ENCODE measurements at places on chromosomes 5 and 9.

DNA sequence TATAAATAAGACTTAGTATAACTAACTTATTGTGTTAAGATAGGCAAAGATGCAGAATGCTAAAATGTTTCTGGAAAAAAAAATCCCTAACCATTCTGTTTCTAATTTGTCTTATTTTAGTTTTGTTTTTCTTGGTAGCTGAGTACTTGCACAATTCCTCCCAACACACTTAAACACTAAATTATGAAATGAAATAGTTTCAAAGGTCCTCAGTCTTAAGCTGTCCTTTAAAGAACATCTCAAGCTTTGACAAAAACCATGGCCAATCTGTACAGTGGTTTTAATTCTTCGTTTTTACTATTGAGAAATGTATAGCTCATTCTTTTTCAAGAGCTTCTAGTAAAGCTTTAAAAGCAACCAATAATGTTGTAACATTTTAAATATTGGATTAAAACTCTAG is 171.5 kb downstream of the EDIL3 start:
- DNase-seq, result no peak

GRCh38 chr5:150553402-150553801 is 45.5 kb downstream of the NDST1 start:
- no peak for DNase-seq

GRCh38 chr9:6924149-6924548 is 166.4 kb downstream of the KDM4C start:
- no peak for DNase-seq

DNA sequence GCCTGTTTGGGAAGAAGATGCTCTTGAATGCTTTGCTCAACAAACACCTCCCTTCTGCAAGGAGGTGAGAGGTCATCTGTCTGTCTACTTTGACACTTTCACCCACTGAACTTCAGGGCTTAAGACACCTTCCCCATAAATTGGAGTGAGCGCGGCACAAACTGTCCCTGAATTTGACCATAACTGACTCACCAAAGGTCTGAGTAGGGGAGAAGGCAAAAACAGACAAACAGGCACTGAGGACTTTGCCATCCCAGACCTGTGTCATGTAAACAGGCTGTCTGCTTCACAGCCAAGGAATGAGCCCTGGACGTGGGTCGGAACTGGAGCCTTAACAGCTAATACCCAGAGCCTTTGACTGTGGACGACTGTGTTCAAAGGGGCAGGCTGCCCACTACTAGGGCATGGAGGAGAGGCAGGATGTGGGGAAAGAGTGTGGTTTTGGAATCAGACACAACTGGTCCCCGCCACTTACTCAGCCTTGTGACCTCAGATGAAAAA is 320.9 kb upstream of the KLF4 start:
- DNase-seq, result no peak

GRCh38 chr5:167294882-167295680 is 996.4 kb upstream of the WWC1 start:
- DNase-seq, result no peak

DNA sequence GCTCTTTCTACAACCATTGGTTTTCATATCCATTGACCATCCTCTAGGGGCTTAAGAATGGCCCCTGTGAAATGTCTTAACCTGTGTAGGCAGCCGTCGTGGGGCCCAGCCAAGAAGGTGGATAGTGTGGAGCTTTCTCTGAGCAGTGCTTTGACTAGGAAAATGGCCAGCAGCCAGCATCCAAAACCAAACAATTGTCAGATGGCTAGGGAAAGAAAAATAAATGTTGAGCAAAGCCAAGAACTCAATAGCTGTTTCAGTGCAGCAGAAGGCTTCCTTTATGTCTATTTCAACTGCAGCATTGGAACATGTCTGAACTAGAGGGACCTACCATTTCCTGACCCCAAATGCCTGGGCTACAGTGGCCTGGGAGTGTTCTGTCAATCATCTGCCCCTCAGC is 374.9 kb downstream of the TLE4 start:
- DNase-seq, result no peak

DNA sequence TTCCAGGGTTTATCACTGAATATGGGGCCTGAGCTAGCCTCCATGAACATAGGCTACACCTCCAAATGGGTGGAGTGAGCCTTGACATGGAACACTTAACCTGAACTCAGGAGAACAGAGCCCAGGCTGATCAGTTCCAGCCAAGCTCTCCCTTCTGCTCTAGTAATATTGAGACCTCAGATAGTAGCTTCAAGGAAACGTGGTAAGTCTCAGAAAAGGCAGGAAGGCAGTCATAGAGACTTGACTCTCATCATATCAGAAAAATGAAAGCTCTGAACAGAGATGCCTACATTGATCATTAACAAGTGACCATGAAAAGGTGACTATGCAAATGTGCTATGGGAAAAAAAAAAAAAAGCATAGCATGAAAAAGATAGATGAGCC is 40.5 kb upstream of the MYO10 start:
- no peak for DNase-seq

DNA sequence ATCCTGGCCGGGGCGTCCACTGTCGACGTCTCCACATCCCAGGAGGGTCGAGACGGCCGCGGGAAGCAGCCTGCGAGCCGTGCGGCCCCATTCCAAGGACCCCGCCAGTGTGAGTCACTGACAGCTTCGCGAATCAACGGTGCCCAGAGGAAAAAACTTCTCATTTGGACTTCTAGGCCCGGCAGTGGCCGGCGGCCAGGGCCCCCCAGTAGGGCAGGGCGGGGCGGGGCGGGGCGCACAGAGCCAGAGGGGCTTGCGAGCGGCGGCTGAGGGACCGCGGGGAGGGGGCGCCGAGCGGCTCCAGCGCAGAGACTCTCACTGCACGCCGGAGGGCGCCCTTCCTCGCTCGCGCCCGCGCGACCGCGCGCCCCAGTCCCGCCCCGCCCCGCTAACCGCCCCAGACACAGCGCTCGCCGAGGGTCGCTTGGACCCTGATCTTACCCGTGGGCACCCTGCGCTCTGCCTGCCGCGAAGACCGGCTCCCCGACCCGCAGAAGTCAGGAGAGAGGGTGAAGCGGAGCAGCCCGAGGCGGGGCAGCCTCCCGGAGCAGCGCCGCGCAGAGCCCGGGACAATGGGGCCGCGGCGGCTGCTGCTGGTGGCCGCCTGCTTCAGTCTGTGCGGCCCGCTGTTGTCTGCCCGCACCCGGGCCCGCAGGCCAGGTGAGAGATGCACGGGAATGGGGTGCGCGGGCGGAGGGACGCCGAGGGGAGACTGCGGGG is at the start of gene F2R:
TSS of gene F2R (plus strand) at position 391 of the 720 bp plus-strand sequence. CDS start at position 573, 182 bp downstream.
- DNase-seq, result peak; percentile 74

- no peak for DNase-seq
Measured at GRCh38 chr5:179923436-179923835, 15.7 kb upstream of the TBC1D9B start.

DNA sequence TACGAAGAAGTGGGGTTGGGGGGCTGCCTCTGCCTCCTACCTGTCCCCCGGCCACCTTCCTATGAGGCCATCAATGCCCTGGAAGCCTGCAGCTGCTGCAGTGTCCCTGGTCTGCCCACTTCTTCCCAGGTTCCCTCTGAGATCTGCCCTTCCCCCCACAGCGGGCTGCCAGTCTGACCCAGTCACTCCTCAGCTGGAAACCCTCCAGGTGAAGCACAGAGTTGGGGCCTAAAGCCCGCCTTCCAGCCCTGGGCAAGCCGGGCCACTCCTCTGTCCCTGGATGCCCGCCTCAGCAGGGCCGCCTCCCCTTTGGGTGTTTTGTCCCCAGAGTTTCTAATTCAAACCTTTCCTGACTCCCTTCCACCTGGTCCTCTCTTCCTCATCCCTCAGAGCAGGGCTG is 137.0 kb downstream of the RXRA start:
- DNase-seq, result no peak

DNA sequence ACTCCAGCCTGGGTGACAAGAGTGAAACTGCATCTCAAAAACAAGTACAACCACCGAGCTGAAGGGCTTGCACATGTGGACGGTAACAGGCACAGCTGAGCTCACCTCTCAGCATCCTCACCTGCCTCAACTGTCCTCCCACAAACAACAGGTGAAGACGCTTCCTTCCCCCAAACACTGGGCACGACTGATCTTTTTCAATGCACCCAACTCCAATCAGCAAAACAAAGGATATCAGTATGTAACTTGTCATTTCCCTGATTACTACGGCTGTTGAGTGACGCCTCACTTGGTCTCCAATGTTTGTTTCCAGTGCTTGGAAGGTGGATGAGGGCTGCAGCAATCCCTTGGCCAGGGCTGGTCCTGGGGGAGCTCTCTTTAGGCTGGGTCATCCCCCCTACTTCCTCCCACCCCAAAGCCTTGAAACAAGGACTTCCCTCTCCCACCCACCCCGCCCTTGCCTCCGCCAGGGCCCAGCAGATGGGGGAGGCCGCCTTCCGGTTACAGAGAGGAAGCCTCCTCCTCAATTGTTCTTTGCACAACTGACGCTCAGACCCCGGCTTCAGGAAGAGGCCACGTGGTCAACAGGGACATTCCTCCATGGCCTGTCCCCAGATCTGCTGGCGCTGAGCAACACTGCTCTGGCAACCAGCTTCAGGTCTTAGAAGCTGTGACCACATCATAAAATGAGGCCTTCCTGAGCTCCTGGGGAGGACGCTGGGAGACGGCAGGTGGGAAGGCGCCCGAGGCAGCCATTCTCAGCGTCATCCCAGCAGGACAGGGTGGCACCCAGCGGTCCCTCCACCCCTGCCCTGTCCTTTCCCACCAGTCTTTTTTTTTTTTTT is 5.9 kb downstream of the FAM78A start:
- DNase-seq, result no peak

DNA sequence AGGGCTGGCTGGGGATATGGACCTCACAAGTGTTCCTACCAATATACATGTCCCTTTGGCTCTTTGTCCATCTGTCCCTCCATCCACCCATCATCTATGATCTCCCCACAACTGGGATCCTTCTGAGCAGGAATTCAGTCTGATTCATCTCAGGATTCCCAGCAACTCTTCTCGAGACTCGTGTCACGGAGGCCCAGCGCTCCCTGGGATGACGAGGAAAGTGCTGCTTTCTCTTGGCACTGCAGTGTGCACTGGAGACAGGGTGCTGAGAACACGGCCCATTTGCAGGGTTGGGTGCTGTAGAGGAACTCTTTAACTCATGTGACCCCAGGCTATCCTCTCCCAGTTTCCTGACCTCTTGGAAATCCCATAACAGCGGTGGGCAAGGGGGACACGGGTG is 72.9 kb downstream of the ANGPTL2 start:
- DNase-seq, result no peak

DNA sequence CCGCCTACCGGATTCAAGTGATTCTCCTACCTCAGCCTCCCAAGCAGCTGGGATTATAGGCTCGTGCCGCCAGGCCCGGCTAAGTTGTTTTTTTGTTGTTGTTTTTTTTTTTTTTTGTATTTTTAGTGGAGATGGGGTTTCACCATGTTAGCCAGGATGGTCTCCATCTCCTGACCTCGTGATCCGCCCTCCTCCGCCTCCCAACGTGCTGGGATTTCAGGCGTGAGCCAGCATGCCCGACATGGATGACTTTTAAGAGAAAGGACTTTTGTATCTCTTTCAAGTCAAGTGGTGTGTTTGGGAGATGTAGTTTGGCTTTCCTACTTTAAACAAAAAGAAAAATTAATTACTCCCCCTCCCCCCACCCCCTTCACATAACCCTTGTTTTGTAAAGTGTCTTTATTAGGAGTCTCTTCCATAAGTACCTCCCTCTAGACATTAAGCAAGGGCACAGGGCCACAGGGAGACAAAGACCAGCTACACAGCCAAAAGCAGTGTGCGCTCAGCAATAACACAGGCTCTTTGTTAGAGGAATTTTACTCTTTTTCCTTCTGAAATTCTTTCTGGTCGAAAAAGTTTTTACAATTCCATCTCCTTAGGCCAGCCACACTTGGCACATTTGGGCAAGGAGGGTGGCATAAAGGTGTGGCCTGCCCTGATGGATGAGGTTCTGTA is 31.2 kb downstream of the JAKMIP2 start:
- DNase-seq, result no peak

DNA sequence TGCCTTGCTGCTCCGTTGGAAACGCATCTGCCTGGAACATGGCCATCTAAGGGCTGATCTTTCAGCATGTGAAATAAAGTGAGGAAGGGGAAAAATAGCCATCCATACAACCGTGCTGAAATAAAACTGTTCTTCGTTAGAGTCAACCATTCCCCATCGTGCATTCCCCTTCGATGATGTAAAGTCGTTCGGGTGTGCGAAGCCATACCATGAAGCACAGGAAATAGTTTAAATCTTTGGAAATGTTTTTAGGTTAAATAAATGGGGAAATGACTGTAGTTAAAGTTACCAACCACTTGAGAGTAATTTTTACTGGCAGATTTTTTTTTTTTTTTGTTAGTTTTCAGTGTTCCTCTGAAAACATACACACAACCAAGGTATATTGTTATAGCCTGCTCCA is 302.5 kb downstream of the SH3GL2 start:
- no peak for DNase-seq

GRCh38 chr5:78691084-78691960 is 42.8 kb upstream of the LHFPL2 start:
- no peak for DNase-seq

- DNase-seq, result no peak
Measured at GRCh38 chr9:1978941-1979340, 36.2 kb upstream of the SMARCA2 start.

DNA sequence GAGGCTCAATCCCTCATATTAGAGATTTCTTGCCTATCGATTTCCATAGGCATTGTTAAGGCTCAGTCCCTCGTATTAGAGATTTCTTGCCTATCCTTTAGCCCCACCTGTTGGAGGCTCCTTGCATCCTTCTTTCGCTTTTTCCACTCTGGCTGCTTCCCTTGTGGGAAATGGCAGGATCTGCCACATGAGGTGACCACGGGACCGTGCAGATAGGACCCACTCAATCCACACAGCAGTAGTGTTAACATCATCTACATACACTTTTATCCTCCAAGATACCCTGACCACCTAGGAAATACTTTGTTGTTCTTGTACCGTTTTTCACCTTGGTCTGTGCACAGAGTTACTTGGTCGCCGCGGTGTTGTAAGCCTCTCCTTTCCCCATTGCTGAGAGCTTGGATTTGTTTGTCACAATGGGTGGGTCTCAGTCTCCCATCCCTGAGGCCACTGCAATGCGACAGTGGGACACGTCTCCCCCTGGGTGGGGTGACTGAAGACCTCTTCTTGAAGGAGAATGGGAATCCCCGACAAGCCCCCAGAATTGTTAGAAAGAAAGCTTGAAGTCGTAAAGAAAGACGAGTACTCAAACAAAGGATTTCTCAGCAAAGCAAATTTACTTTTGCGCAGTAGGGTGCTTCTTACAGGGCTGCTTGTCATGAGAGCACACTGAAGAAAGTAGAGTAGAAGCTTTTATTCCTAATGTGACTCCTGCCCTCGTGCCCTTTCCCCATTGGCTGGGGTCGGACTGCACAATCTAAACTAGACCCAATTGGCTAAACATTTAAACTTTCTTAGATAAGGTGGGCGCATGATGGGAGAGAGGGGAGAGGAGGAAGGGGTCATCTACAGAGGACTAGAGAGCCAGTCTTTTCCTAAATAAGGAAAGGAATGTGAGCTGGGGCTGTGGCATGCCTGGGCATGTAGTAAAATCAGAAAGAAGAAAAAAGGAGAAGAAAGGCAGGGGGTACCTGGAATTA is 19.8 kb downstream of the IFT74 start:
- no peak for DNase-seq

DNA sequence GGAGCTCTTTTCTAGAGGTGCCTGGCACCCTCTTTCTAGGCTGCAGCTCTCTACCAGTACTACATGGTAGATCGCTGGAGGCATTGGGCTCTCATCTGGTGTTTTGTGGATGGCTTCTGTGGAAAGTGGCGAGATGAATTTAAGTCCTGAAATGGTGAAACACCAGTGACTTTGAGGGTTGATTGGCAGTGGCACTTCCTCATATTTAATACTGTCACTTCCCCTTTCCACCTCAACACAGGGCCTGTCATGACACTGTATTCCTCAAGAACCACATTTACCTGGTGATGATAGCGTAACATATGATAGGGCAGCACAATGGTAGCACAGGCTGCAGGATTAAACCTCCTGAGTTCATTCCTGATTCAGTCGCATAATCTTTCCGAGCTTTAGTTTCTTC is 132.1 kb downstream of the KDM4C start:
- no peak for DNase-seq

Data from D721Med (cell line).